ENCODE measurements at places on chromosomes 5 and 9.

DNA sequence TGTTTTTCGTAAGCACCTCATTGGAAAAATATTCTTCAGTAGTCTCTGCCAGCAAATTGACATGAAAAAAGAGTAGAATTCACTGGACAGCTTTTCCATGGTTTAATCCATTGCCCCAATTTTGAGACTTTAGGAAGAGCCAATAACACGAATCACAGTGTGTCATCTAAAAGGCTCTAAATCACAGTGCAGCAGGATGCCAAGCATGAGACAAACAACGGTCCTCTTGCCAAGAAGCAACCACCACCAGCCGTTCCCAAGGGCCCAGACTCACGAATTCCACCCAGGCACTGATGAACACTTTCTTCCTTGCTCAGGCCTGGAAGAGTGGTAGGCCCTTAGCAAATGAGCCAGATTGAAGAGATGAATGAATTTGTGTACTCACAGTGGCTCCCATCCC, 18.3 kb upstream of the IRX4 start:
- no peak for DNase-seq

DNA sequence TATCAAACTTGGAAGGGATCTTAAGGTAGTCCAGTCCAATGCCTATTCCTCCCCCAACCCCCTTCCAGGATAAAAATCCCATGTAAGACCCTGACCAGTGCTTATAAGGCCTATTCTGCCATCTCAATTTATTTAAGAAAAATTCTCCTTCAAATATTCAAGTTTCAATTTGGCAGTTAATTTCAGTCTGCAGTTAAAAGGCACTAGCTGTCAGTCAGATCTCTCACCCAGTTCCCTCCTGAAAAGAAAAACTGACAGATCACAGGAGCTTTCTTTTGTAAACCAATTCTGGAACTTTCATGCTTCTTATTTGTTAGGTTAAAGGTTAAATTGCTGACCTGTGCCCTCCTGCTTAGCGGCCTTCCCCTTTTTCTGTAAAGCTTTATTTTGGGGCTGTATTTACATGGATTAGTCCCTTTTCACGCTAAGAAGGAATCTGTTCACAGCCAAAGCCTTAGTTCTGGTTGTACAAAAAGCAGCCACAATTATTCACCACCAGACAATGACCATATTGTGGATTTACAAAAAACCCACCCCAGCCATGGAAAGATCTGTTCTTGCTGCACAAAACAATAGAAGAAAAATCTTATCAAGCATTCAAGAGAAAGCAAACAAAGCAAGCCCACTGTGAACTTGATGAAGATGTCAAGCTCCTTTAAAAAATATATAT, 68.7 kb downstream of the DENND1A start:
- no peak for DNase-seq

- no peak for DNase-seq
These were observed 3.6 kb downstream of the MGAT4B start for GRCh38 chr5:179802950-179803562.

DNA sequence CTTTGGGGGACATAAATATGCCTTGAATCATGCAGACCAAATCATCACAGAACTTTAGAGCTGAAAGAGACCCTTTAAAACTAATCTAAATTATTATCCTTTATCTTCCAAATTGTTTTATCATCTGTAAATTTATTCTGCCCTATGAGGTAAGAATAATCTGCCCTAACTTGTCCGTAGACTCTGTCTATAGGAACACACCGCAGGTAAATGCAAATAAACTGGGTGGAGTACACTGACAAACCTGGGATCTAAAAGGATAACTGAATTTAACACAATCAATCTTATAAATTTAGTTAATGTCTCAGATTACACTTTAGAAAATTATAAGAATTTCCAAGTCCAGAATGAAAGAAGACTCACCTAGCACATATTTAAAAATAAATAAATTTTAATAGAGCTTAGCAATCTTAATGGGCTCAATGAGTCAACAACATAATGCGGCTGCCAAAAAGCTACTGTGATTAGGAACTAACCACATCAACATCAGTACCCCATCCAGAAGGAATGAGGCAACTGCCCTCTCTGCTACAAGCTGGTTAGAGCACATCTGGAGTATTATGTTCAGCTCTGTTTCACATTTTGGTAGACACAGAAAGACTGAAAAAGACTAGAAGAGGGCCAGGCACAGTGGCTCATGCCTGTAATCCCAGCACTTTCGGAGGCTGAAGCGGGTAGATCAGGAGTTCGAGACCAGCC, 5.6 kb downstream of the MEGF9 start:
- DNase-seq: no peak

GRCh38 chr9:10843151-10843550, 230.3 kb upstream of the PTPRD start:
- DNase-seq: no peak

DNA sequence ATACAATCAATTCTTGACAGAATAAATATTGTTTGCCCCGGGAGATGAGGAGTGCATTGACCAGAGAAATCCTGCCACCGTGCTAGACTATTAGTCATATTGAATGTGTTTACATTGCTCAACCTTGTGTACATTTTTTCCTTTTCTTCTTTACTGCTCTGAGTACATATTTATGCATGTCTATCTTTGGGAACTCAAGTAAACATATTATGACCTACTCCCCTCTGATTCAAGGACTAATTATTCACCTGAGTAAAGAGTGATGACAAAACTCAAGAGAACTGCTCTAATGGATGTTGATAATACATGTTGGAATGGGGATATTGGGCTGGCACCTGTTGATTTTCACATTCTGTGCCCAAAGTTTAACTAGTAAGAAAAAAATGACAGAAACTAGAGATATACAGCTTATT, 3.9 kb upstream of the SPINK1 start:
- DNase-seq: no peak

DNA sequence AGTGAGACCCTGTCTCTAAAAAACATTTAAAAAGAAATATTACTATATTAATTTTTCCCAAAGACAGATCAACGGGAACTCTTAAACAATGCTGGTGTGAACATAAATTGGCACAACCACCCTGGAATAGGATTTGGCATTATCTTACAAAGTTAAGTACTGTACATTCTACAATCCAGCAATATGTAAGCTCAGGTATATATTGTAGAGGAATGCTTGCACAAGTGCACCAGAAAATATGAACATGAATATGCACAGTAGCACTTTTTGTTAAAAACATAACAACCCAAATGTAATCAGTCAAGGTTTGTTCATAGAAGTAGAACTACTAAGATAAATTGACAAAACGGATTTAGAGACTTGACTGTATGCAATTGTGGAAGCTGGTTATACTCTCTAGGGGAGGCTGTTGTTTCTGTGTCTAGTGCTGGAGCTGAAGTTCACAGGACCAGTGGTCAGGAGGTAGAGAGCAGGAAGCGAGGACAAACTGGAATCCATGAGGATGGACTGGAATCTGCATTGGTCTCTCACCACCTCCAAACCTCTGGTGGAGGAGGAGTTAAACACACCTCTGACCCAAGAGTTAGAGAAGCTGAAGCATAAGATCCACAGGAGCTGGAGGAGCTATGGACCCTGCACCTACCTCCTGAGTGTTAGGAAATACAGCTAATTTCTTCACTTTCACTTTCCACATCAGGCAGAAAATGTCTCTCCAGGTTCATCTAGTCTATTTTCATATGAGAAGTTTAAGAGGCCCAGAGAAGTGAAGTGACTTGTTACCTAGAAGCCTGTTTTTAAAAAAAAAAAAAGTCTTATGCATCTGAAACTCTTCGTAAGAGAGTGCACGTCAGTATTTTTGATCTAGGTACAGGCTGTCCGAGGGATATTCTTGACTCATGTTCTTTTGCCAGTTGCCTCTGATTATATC, 20.3 kb upstream of the RIC1 start:
- no peak for DNase-seq

DNA sequence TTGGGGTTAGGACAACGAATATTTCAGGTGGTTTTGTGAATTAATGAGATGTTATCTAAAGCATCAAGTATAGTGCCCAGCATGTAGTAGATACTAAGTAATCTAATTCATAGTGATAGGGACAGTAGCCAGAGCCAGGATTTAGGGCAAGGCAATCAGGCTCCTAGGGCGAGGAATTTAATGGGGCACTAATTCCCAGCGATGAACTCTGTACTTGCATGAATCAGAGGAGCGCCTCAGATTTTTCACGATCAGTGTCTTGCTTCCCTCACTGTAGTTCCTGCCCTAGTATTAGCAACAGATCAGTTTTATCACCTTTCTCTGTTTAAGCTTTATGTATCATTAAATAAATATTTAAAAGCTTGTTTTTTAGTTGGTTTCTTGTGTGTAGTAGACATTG, 3.1 kb downstream of the AGGF1 start:
- DNase-seq: no peak

GRCh38 chr5:171131497-171131896, 177.6 kb upstream of the TLX3 start:
- no peak for DNase-seq

GRCh38 chr9:6428940-6429889, 16.2 kb downstream of the UHRF2 start:
- no peak for DNase-seq

DNA sequence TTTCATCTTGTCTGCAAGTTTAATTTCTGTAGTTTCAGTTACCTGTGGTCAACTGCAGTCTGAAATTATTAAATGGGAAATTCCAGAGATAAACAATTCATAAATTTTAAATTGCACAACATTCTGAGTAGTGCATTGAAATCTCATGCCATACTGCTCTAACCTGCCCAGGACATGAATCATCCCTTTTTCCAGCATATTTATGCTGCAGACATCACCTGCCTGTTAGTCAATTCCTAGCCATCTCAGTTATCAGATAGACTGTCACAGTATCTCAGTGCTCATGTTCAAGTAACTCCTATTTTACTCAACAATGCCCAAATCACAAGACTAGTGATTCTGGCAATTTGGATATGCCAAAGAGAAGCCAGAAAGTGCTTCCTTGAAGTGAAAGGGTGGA, 223.0 kb upstream of the GRIA1 start:
- no peak for DNase-seq

GRCh38 chr9:136880651-136881050, 5.7 kb upstream of the TRAF2 start:
- DNase-seq: no peak

- no peak for DNase-seq
These were observed 120.5 kb downstream of the MARCHF3 start for GRCh38 chr5:126909856-126910255.

GRCh38 chr5:120256376-120256775, 207.7 kb upstream of the PRR16 start:
- DNase-seq: no peak

DNA sequence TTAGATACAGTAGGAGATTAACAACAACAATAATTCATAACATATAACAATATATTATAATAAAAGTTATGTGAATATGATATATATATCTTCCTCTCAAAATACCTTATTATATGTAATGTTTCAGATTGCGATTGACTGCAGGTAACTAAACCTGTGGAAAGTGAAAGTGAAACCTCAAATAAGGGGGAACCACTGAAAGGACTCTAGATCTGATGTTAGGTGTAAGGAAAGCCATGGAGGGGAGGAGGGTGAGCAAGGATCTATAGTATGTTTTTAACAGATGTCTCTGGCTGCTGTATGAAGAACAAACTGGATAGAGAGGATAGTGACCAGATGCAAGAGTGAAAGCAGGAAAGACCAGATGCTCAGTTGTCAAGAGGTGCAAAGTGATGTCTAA, 5.8 kb upstream of the FSTL4 start:
- no peak for DNase-seq

GRCh38 chr5:77620405-77620804, 18.1 kb downstream of the OTP start:
- DNase-seq: no peak

DNA sequence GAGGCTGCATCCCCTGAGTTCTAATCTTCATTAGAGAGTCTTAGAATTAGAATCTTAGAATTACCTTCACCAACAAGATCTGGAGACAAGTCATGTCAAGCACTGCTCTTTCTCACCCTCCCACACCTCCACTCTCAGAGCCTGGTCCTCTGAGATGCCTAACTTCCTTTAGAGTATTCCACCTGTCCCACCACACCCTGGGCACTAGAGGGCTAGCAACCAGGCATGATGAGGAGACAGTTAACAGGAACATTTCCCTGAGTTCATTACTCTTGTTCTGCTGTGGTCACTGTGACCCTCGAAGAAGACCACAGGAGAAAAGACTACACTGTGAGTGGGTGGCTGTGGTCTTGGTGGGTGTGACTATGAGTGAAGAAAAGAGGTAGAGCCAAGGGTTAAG, 25.2 kb upstream of the MAP1B start:
- DNase-seq: no peak

GRCh38 chr9:133545494-133546286, 11.2 kb downstream of the ADAMTSL2 start:
- no peak for DNase-seq

DNA sequence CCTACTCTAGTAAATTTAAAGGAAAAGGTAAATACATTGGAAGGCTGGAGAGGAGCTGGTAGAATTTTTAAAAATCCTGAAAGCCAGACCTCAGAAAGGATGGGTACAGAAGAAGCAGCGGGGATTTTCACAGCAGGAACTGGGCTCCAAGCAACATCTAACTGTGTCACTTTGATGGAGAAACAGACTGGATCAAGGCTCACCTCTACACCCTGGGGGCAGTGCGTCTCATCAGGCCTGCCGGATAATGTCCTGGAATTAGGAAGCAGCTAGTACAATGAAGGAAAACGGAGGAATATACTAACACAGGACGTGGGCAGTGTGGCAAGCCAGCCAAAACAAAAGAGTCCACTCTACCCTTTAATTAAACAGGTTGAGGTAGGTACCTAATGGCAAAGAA, 463.6 kb downstream of the TAF11L14 start:
- no peak for DNase-seq

DNA sequence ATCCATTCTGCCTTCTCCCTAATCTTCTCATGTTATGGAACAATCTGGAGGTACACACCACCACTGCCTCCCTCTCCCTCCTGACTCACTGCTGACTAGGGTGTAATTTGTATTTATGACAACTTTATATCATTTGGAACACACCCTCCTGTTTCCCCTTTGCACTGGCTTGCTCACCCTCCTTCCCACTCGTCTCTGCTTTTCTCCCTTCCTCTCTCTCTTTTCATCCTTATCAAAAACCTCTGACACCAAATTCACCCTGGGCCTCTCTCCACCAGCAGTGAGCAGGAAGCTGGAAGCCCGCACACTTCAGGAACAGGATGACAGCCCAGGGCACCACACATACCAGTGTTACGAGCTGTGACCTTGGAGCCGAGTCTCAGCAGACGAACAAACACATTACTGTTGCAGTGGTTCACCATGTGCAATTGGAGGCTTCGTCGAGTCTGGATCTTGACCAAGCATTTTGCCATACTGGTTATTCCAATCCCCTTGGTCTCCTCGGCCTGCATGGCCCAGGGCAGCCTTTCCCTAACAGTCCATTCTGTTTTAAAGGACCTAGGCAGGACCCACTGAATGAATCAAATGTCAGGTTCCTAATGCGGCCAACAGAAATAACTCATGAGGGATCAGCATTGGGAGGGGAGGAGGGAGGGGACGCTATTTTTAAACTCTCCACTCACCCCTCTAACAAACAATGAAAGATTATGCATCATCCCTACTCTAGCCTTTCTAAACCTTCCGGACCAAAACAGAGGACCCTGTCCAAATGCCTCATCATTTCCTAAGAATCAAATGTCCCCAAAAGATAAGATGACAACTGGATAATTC, 203.9 kb upstream of the RASEF start:
- no peak for DNase-seq

- DNase-seq: no peak
These were observed 8.4 kb upstream of the ACOT12 start for GRCh38 chr5:81402192-81402930.

Measured in activated CD4-positive, alpha-beta T cell treated with anti-CD3 and anti-CD28 coated beads for 1 hour (primary cell).